ENCODE measurements at places on chromosomes 1 and 21.

DNA sequence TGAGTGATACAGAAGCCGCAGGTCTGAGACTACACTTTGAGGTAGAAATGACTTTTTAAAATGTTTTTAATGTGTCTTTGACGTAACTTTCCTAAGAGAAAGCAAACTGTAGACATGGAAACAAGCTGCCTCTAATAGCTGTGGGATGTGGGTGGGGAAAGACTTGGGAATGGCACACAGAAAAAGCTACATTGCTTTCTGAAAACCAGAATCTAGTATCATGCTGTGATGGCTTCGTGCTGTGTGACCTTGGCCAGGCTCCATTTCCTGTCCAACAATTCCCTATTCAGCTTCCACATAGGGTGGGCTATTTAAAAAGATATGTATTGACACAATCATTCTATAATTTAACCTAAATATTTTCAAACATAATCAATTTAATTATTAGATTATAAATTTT lies 909.1 kb downstream of the NCAM2 start:
- H3K27me3 ChIP-seq, result no peaks in the 10 kb centered on the region
- no peak overlapping the region for H3K4me3 ChIP-seq
- no peaks in the 10 kb centered on the region for H3K4me1 ChIP-seq
- no peak overlapping the region for H3K27ac ChIP-seq

GRCh38 chr1:42133390-42133789 lies 19.8 kb upstream of the GUCA2B start:
- DNase-seq, result no peak
- no peak overlapping the region for H3K27ac ChIP-seq
- no peaks in the 10 kb centered on the region for H3K36me3 ChIP-seq

DNA sequence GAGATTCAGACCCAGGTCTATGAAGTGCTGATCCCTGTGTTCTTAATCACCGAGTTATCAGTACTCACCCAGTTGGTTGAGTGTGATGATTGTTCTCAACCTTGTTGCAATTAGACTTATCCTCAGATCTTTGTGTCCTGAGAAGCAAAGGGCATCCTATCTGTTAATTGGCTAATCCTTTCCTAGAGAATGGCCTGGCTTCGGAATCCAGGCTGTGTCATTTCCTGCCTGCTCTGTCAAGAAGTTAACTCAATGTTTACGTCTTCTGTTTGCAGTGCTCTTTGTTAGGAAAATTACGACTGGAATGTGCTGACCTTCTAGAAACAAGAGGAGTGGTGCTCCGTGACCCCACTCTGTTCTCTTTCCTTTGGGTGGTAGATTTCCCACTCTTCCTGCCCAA lies 14.7 kb downstream of the GAS5 start:
- no peak overlapping the region for H3K27ac ChIP-seq
- H3K27me3 ChIP-seq, result no peaks in the 10 kb centered on the region
- H3K4me3 ChIP-seq, result no peak overlapping the region
- H3K4me1 ChIP-seq, result no peaks in the 10 kb centered on the region

GRCh38 chr1:233905416-233906051 lies 1.1 kb downstream of the SLC35F3 start:
- no peaks in the 10 kb centered on the region for H3K27me3 ChIP-seq
- DNase-seq, result no peak
- no peak overlapping the region for H3K27ac ChIP-seq
- no peak overlapping the region for H3K4me3 ChIP-seq

- H3K36me3 ChIP-seq, result no peaks in the 10 kb centered on the region
- DNase-seq, result no peak
- peaks cover 4% of the 10 kb centered on the region for H3K4me1 ChIP-seq
- H3K27me3 ChIP-seq, result peaks cover 7% of the 10 kb centered on the region
- H3K27ac ChIP-seq, result no peak within 1 kb of the TSS
- no peak within 1 kb of the TSS for H3K4me3 ChIP-seq
These were observed at the start of gene ESPN for GRCh38 chr1:6424619-6425593. Gene ESPN, plus strand, starts transcription at chr1:6424776. Its CDS starts 180 bp downstream, at chr1:6424956.

DNA sequence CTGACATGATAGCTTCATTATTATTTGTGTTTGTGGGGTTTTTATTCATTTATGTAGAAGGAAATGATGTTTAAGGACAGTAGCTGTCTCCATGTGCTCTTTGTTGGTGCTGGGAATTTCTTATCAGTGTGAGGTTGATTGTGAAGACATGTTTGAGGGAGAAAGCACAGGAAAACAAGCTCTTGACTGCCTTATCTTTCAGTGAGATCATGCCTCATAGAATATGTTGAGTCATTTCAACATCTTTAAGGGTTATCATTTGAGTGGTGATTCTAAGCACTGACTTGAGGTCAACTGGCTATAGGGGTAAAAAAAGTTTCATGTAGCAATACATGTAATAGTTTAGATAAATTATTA lies 405.1 kb upstream of the ADAMTS5 start:
- H3K4me3 ChIP-seq, result no peak overlapping the region
- no peak overlapping the region for H3K27ac ChIP-seq
- H3K27me3 ChIP-seq, result no peaks in the 10 kb centered on the region
- no peak for DNase-seq
- H3K36me3 ChIP-seq, result no peaks in the 10 kb centered on the region

DNA sequence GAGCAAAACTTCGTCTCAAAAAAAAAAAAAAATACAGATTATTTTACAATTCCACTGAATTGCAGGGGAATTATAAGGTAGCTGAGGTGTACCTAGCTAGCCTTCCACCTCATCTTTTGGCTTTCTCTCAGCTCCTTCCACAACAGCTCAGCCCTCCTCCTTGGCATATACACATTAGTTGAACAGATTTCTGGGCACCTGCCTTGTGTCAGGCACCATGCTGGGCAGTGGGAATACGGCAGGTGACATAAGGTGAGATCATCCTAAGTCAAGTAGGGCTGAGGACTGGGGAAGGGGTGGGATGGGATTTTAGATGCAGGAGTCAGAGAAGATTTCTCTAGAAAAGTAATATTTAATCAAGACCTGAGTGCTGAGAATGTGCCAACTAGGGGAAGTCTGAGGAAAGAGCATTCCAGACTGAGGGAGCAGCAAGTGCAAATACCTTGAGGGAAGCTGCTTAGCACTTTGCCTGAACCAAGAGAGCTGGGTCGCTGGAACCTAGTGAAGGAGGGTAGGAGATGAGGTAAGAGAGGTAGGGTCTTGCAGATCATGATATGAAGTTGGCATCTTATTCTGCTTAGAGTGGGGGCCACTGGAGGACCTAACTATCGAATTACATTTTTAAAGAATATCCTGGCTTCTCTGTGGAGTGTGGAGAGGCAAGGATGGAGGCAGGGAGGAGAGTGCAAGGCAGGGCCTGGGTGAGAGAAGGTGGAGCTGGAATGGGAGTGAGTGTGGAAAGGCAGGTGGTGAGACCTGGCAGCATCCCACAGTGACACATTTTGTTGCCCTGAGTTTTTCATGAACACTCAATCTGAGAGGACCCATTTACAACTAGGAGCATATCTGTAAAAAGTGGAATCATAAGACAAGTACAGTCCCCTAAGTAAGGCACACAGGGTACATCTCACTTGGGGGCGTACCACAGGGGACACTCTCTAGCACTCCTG lies 28.2 kb downstream of the LAMC2 start:
- H3K4me3 ChIP-seq, result no peak overlapping the region
- H3K27ac ChIP-seq, result no peak overlapping the region
- peaks cover 13% of the 10 kb centered on the region for H3K27me3 ChIP-seq

- no peaks in the 10 kb centered on the region for H3K4me1 ChIP-seq
- H3K36me3 ChIP-seq, result peaks cover 3% of the 10 kb centered on the region
- H3K27me3 ChIP-seq, result no peaks in the 10 kb centered on the region
- no peak for DNase-seq
These were observed 9.4 kb downstream of the PHACTR4 start for GRCh38 chr1:28378906-28379305.

DNA sequence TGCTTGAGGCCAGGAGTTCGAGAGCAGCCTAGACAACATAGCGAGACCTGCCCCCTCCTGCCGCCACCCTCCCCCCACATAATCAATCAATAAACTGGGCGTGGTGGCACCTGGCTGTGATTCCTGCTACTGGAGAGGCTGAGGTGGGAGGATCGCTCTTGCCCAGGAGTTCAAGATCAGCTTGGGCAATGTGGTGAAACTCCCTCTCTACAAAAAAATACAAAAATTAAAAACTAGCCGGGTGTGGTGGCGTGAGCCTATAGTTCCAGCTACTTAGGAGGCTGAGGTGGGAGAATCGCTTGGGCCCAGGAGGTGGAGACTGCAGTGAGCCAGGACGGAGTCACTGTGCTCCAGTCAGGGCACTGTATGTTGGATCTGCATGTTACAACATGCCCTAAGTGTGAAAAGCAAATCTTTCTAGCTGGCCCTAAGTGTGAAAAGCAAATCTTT lies 7.0 kb upstream of the MDM4 start:
- no peak overlapping the region for H3K27ac ChIP-seq
- H3K27me3 ChIP-seq, result no peaks in the 10 kb centered on the region
- H3K4me1 ChIP-seq, result peaks cover 30% of the 10 kb centered on the region
- no peak overlapping the region for H3K4me3 ChIP-seq
- H3K36me3 ChIP-seq, result no peaks in the 10 kb centered on the region

GRCh38 chr1:51969038-51969705 lies 21.3 kb downstream of the RAB3B start:
- H3K27me3 ChIP-seq, result no peaks in the 10 kb centered on the region
- no peak for DNase-seq
- H3K4me1 ChIP-seq, result no peaks in the 10 kb centered on the region
- no peak overlapping the region for H3K27ac ChIP-seq
- no peaks in the 10 kb centered on the region for H3K36me3 ChIP-seq

GRCh38 chr1:14165371-14165801 lies 433.1 kb upstream of the KAZN start:
- H3K36me3 ChIP-seq, result no peaks in the 10 kb centered on the region
- H3K27me3 ChIP-seq, result no peaks in the 10 kb centered on the region
- H3K4me3 ChIP-seq, result no peak overlapping the region
- no peak overlapping the region for H3K27ac ChIP-seq
- H3K4me1 ChIP-seq, result no peaks in the 10 kb centered on the region

DNA sequence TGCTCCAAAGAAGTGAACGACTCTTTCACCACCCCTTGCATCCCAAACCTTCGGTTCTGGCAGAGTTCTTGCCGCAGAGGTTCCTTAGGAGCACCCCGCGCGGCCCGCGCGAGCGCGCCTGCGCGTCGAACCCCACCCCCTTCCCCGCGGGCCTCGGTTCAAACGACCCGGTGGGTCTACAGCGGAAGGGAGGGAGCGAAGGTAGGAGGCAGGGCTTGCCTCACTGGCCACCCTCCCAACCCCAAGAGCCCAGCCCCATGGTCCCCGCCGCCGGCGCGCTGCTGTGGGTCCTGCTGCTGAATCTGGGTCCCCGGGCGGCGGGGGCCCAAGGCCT lies at the start of gene C1orf56:
Gene C1orf56, plus strand, starts transcription at position 161 of the 334 bp plus-strand sequence. Its CDS starts 97 bp downstream, at position 258.
- peaks cover 12% of the 10 kb centered on the region for H3K36me3 ChIP-seq
- peak within 1 kb of the TSS; percentile 21 for H3K4me3 ChIP-seq
- no peaks in the 10 kb centered on the region for H3K27me3 ChIP-seq
- DNase-seq, result peak; percentile 71

DNA sequence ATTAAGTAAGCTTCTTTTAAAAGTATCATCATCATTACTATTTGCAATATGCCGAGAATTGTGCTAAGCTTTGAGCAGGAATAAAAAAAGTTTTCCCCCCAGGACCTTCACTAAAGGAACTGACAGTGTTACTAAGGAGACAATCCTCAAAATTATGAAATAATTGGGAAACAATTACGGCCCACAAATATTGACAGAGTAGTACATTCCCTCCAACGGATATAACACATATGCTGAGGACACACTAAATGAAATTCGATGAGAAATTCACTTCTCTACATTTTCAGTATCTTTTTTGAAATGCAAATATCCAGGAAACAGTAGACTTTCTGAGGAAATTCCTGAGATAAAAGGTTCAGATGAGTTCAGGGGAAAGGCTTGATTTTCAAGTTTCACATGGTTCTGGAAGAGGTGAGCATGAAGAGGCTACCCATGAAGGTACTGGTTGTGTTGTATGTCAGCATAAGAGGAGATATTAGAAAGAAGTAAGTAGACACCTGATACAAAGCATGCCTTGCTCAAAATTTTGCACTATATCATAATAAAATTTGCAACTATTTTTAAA lies 171.2 kb upstream of the NR5A2 start:
- no peak for DNase-seq
- H3K27ac ChIP-seq, result no peak overlapping the region
- no peaks in the 10 kb centered on the region for H3K36me3 ChIP-seq
- no peak overlapping the region for H3K4me3 ChIP-seq
- H3K4me1 ChIP-seq, result no peaks in the 10 kb centered on the region
- H3K27me3 ChIP-seq, result peaks cover 16% of the 10 kb centered on the region

DNA sequence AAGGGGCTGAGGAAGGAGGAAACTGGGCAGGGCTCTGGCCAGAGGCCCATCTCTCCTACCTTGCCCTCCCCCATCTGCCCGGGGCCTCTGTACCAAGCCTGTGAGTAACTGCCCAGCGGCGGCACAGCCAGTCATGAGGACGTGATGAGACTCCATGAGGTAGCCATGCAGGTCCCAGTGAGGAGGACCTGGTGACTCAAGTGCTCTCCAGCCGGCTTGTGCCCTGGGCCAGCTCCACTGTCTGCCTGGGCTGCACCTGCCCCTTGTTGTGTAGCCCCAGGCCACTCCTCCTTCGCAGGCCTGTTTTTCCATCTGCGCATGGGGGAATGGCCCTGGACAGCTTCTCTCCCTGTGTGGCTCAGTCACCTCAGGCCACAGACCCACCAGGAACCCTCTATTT lies 42.0 kb upstream of the PADI1 start:
- no peaks in the 10 kb centered on the region for H3K27me3 ChIP-seq
- no peaks in the 10 kb centered on the region for H3K36me3 ChIP-seq
- H3K4me1 ChIP-seq, result no peaks in the 10 kb centered on the region
- no peak for DNase-seq

- no peak overlapping the region for H3K4me3 ChIP-seq
- H3K36me3 ChIP-seq, result no peaks in the 10 kb centered on the region
- H3K27me3 ChIP-seq, result peaks cover 11% of the 10 kb centered on the region
- DNase-seq, result no peak
- no peak overlapping the region for H3K27ac ChIP-seq
- 0 out of 2 replicates have a peak, but pooled peaks cover 10% of the 10 kb centered on the region for H3K4me1 ChIP-seq
These were observed 63.0 kb downstream of the KCNJ15 start for GRCh38 chr21:38319781-38320180.

- no peak for DNase-seq
- H3K27ac ChIP-seq, result peak overlapping the region; percentile 87
- peak overlapping the region; percentile 94 for H3K4me3 ChIP-seq
- H3K27me3 ChIP-seq, result no peaks in the 10 kb centered on the region
- H3K4me1 ChIP-seq, result peaks cover 31% of the 10 kb centered on the region
These were observed 1.2 kb downstream of the PKN2 start for GRCh38 chr1:88685259-88685620.

DNA sequence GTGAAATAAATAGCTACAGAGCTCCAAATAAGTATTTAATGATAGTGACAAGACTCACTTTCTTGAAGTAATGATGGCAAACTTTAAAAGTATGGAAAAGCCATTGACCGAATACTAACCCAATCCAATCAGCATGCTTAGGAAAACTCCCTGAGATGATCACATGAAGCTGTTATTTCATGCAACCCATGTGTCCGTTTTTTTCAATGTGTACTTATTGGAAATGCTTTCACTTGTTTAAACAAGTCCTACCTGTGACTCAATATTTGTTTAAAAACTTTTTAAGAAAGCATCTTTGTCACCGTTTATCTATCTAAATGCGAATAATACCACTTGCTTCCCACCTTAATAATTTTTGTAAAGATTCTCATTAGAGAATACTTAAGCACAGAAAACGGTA lies 185.8 kb downstream of the NRIP1 start:
- no peaks in the 10 kb centered on the region for H3K4me1 ChIP-seq
- DNase-seq, result no peak
- H3K27ac ChIP-seq, result no peak overlapping the region
- H3K27me3 ChIP-seq, result no peaks in the 10 kb centered on the region
- H3K4me3 ChIP-seq, result no peak overlapping the region
- no peaks in the 10 kb centered on the region for H3K36me3 ChIP-seq
